ENCODE measurements at places on chromosomes 3 and 15.

GRCh38 chr3:110293660-110294059 lies 778.0 kb upstream of the NECTIN3 start:
- no peak for DNase-seq

- no peak for DNase-seq
Observed at GRCh38 chr3:105629718-105630117, 239.1 kb downstream of the CBLB start.

DNA sequence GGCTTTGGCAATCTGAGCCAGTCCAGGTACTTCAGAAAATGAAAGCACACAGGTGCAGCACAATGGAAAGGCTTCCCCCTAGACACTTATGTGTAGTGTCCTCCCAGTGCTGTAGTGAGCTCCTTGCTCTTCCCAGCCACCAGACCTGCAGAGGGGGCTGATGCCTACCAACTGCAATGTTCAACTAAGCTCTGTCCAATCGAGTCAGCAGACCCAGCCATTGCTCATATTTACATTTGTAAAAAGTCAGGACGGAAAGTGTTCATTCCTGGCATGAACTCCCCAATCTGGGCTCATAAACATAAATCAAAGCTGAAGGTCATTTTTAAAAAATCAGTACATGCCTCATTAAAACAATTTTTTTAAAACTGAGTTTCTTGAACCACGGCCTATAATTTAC lies 73.0 kb downstream of the FOXP1 start:
- no peak for DNase-seq

- no peak for DNase-seq
Observed at GRCh38 chr3:127001486-127002194, 18.7 kb downstream of the PLXNA1 start.

- DNase-seq, result no peak
Observed at GRCh38 chr3:54087581-54088410, 34.6 kb upstream of the CACNA2D3 start.

- no peak for DNase-seq
Observed at GRCh38 chr3:174821477-174821876, 37.7 kb upstream of the NAALADL2 start.

- no peak for DNase-seq
Observed at GRCh38 chr15:90697175-90697574, 20.0 kb upstream of the BLM start.

DNA sequence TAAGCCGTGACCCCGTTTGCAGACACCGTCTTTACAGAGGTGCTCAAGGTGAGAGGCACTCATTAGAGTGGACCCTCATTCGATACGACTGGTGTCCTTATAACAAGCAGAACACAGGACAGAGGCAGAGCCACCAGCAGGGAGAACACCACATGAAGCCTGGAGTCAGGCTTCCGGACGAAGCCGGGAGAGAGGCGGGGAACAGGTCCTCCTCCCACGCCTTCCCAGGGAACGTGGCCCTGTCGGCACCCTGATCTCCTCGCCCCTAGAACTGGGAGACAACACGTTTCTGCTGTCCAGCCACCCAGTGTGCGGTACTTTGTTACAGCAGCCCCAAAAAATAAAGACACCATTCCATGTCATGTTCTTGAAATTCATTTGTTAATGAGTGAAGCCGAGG lies 33.6 kb downstream of the ZDHHC19 start:
- DNase-seq, result no peak

DNA sequence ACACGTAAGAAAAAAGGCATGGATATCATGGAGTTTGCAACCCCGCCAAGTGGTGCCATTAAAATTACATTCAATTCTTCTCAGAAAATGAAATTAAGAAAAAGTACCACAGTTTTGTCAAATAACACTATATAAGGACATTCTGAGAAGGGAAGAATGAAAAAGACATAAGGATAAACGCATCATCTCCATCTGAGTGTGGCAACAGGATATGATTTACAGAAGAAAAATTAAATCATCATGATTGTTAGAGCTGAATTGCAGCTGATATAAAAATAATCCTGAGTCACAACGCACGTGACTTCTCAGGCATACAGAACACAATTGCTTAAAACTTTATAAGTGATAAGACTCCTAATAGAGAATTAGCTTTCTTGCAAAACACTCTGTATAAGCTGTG lies 133.8 kb downstream of the GREM1 start:
- no peak for DNase-seq

GRCh38 chr3:197372047-197372661 lies 73.7 kb upstream of the DLG1 start:
- no peak for DNase-seq

GRCh38 chr3:168431491-168431890 lies 335.8 kb upstream of the GOLIM4 start:
- no peak for DNase-seq

- DNase-seq, result no peak
Observed at GRCh38 chr3:76307556-76307955, 522.2 kb upstream of the ZNF717 start.

GRCh38 chr3:110799271-110799670 lies 272.3 kb upstream of the NECTIN3 start:
- no peak for DNase-seq

DNA sequence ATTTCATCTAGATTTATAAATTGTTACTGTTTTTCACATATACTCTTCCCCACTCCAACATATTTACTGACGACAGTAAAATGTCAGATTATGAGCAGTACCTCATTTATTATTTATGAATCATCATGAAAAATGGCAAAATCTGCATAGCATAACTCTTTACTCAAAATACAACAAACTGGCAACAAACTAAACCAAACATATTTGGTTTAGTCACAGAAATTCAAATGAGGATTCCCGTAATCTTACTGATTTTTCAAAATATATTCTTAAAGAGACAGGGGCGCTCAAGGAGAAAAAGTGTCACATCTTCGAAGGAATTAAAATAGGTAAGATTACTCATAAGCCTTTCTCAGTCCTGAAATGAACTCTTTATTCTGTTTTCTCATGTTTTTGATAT lies 3.0 kb upstream of the GPR87 start:
- no peak for DNase-seq

- DNase-seq, result no peak
Observed at GRCh38 chr3:41627477-41628087, 334.3 kb downstream of the ULK4 start.

DNA sequence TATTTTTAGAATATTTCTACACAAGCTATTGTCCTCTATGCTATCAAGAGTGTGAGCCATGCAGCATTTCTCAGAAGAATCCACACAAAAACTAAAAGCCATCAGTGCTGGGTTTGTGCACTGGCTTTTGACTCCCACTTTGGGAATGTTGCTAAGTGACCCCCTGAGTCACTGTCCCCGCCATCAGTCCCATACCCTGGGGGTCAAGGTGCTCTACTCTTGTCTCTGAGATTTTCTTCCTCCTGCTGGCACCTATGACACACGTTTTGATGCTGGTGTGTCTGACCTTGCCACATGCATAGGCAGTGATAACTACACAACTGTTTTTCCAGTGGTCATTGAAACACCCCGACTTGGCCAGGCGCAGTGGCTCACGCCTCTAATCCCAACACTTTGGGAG lies 19.8 kb downstream of the CMTM7 start:
- DNase-seq, result no peak

DNA sequence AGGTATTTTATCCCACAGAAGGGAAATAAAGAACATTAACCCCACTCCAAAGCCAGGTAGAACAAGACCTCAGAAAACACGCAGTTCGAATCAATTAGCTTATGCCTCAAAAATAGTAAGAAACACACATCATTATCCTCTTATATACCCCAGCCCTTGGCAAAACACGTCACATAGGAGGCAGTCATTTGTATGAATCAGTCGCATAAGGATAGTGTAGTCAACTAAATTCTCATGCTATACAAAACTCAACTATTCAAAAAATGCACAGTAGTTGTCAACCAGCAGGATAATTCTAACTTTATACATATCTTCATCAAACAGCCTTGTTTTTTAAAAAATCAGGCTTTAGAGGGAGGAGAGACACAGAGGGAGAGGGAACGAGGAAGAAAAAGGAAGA lies 298.4 kb downstream of the FOXP1 start:
- DNase-seq, result no peak

- no peak for DNase-seq
Observed at GRCh38 chr3:71300951-71301393, 282.6 kb downstream of the FOXP1 start.

- DNase-seq, result no peak
Observed at GRCh38 chr3:50623840-50624474, 7.0 kb downstream of the MAPKAPK3 start.

- no peak for DNase-seq
Observed at GRCh38 chr3:171687581-171687980, 122.7 kb downstream of the PLD1 start.

DNA sequence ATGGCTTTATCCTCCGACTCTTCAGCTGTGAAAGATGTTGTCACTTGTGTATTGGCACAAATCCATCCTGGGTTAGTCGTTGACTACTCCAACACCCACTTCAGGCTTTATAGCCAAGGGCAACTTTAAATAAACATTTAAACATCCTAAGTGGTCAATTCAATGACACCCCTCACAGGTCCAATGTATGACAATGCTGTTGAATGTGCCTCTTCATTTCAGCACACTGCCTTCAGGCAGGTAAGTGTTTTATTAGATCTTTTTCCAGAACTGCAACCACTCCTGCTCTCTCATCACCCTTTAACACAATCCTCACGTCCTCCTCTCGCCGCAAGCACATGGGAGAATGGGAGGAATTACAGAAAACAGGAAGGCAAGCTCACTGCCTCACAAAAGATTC lies 30.3 kb downstream of the IL12A start:
- no peak for DNase-seq

GRCh38 chr3:41572092-41572491 lies 372.8 kb downstream of the CTNNB1 start:
- DNase-seq, result no peak

GRCh38 chr15:41954036-41954435 lies 18.3 kb downstream of the EHD4 start:
- DNase-seq, result no peak

- DNase-seq, result no peak
Observed at GRCh38 chr15:66505430-66505811, 295 bp downstream of the ZWILCH start.

- DNase-seq, result no peak
Observed at GRCh38 chr3:131819381-131820055, 215.3 kb downstream of the CPNE4 start.

Data from neural crest cell (in vitro differentiated cells).